ENCODE measurements at places on chromosomes 3 and 15.

- no peak for DNase-seq
Measured at GRCh38 chr3:90054311-90054710, 946.9 kb downstream of the EPHA3 start.

- DNase-seq: no peak
Measured at GRCh38 chr3:48180021-48180420, 8.2 kb downstream of the CDC25A start.

- DNase-seq: no peak
Measured at GRCh38 chr3:112848196-112848595, 1.5 kb upstream of the CD200R1L start.

- no peak for DNase-seq
Measured at GRCh38 chr3:141227752-141228151, 3.9 kb upstream of the PXYLP1 start.

DNA sequence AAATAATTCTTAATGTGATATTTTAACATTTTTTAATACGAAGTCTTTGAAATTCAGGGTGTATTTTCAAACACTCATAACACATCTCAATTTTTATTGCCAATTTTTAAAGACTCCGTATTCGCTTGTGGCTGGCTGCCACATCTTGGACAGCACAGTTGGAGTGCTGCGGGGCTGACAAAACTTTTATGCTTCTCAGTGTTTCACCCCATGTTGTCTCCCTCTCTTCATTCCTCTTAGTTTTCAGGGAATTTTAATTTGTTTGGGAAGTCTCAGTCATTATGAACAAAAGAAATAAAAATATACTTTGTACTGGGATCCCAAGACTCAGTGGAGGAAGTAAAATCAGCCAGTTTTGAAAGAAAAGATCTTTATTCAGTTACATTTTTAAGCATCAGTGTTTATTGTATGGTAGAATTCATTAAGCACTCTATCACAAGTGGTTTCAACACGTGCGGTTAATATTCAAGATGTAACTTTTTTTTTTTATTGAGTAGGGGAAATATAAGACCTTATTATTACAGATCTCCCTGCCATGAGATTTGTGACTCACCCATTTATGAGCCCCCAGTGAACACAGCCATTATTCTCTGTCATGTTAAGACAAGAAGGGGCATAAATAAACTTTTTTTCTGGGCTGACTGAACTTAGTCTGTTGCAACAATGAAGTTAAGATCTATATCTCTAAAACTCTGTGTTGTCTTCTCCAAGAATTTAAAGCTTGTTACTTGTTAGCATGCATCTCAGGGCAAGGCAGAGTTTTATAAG is 26.8 kb downstream of the KAT2B start:
- no peak for DNase-seq

DNA sequence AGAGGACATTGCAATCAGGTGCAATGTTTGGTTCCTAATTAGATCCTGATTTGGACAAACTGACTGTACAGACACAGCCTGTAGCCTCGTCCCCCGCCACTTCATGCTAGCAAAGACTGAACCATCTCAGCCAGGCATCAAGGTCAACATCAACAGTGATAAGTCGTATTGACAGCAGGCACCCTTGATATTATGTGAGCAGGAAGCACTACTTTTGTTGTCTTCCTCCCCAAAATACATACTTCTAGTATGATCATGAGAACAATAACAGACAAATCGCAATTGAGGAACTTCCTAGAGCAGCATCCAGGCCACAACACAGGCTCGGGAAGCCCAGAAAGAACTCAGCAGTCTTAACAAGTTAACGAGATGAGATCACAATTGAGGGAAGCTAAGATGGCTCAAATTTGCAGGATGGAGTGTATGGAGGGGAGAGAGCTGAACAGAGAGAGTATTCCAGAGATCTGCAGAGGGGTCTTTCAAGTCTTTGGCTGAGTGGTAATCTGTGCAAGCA is 20.4 kb downstream of the TGM5 start:
- DNase-seq: no peak

DNA sequence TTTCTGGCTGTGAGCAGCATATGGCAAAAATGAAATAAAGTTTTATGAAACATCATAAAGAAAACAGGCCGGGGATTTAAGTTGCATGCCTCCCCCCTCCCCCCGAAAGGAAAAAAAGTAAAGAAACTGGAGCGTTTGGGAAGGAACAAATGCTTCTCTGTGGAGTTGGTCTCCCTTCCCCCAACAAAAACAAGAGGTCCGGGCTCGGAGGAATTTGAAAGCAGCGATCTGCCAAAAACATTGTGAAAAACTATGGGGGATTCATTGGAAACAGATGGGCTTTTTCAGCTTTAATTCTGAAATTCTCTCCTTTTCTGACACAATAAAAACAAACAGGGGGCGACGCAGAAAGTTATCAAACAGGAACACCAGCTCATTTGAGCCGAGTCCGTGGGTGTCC is 17.0 kb downstream of the RGMA start:
- no peak for DNase-seq

GRCh38 chr3:134693804-134694203 is 43.0 kb upstream of the KY start:
- DNase-seq: no peak

- peak; percentile 15 for DNase-seq
Measured at GRCh38 chr3:148861277-148861869, 3.7 kb upstream of the CPA3 start.

DNA sequence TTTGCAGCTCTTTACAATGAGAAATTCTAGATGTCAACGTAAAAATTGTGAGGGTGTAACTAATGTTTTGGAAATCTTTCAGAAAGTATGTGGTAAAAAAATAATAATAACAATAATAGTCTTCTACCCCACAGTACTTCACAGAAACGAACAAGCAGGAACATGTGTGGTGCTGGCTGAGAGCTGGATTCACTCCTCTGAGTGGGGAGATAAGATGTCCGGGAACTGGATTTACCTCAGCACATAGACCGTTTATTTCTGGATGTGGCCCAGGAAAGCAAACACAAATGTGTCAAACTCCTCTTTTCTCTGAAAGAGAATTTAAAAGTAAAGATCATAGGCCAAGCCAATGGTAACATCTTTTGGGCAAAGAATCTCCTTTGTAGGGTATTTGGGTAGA is 103.4 kb downstream of the SLC49A4 start:
- DNase-seq: no peak

DNA sequence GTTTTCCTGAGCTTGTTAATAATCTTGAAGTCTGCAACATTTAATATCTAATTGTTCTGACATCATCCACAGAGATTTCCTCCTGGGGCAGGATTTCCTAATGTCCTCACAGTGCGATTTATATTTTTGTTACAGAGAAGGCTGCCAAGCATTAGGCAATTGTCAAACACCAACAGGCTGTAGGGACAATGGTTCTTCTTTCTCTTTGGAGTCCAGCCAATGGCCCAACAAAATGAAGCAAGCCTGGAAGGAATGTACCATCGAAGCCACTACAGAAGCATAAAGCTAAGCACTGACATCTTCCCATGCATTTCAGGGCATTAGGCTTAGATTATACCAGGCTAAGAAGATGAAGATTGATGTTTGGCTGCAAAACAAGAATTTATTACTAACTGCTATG is 173.0 kb upstream of the FRMD4B start:
- no peak for DNase-seq

GRCh38 chr3:126109880-126110235 is 25.9 kb upstream of the SLC41A3 start:
- no peak for DNase-seq

GRCh38 chr15:34610354-34610753 is 26.9 kb upstream of the GOLGA8B start:
- DNase-seq: no peak

GRCh38 chr15:53401503-53401902 is 358.0 kb downstream of the WDR72 start:
- DNase-seq: no peak

DNA sequence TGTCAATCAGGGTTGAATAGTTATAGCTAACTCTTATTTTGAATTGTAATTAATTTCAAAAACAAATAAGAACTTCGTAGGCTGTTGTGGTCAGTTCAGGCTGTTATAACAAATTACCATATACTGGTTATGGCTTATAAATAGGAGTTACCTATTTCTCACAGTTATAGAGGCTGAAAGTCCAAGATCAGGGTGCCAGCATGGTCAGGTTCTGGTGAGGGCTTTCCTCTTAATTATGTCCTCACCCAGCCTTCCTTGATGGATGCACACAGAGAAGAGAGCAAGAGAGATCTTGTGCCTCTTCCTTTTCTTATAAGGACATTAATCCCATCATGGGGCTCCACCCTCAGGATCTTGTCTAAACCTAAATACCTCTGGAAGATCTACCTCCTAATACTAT is 265.9 kb upstream of the SUCLG2 start:
- no peak for DNase-seq

DNA sequence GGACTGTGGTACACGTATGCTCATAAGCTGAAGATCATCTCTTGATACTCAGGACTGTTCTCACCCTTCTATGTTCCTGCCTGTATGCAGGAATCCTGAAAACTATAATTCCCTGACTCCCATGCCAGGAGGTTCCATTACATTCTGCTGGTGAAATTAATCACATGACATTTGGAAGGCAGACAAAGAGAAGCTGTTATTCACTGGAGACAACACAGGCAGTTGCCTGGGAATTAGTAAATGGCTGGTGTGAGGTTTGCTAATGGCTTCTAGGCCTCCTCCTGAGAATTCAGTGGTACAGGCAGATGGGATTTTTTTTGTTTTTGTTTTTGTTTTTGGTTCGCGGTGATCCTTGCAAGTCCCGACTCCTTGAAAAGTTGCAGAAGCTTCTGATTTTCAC is 91.4 kb downstream of the CTNNB1 start:
- DNase-seq: no peak

DNA sequence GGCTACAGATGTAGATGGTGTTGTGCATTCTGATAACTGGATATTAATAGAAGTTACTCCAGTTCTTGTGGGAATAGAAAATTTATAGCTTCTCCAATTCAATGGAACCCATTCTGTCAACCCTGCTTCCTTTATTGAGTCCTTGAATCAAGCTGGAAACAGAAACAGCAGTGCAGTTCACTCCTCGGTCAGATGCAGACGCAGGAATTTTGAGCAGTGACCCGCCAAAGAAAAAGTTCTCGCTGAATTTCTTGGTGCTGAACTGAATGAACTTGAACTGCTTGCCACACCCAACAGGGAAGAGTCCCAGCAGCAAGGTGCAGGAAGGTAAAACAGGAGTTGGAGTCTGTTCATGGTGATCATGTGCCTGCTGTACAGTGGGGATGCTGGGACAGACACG is 10.3 kb downstream of the HRH1 start:
- no peak for DNase-seq

GRCh38 chr3:184380185-184380626 is 352 bp downstream of the CHRD start:
- no peak for DNase-seq
